ENCODE measurements at places on chromosomes 7 and 10. TPM values are rescaled to one million over a fixed set of nuclear protein-coding genes. Genes with fewer than 3 reads are reported as not detected.

The ARHGEF5 gene
- 2.0 TPM for total RNA-seq

The ENKUR gene
- 0.07 TPM for total RNA-seq

The NUTM2E gene
- not detected for total RNA-seq

The HOXA5 gene
- 1.2 TPM for total RNA-seq

The NPC1L1 gene
- total RNA-seq, result 0.07 TPM

Measured in smooth muscle cell of the pulmonary artery (primary cell).